Stimulated activated CD8-positive, alpha-beta memory T cell treated with anti-CD3 and anti-CD28 coated beads, Interleukin-12 subunit alpha, Interleukin-12 subunit beta, amount 100 ng/mL, for 1 hour (primary cell): ENCODE measurements at places on chromosomes 1 and 21.

- no peak for DNase-seq
These were observed 174.4 kb downstream of the PGBD5 start for GRCh38 chr1:230251644-230252191.

- no peak for DNase-seq
These were observed 54.2 kb upstream of the ARTN start for GRCh38 chr1:43879414-43879813.

- no peak for DNase-seq
These were observed 18.8 kb upstream of the F3 start for GRCh38 chr1:94560333-94560732.

DNA sequence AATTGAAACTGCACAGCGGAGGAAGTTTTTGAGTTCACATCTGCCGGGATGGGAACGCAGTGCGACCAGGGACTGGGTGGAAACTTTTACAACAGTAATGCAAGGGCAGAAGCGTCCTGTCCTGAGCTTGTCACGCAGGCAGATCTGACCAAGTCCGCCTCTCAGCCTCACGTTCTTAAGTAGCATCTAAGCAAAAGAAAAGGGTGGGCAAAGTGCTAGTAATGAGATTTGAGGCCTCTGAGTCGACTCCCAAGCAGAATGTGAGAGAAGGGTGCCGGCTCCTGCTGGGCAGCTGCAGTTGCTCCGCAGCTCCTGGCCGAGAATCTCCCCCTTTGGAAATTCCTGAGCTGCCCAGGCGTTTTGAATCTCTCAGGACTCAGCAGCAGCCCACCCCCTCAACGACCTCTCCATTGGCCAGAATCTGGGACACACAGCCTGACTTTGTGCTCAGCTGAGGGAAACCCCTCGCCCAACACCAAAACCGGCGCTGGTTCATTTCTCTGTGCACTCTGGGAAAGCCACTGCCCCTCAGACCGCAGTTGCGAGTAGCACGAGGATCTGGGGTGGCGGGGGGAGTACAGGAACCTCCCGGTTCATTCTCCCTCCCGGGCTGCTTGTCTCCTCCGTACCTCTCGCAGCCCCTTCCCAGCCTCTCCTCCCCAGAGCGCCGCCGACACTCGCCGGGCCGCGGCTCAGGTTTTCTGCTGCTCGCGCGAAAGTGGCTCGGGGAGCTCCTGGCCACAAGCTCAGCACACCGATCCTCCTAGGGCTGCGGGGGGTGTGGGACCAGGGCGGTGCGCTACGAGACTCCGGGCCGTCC, 913 bp upstream of the S1PR1 start:
- DNase-seq = peak; percentile 45

GRCh38 chr1:228314658-228315483, 91.8 kb downstream of the TRIM11 start:
- DNase-seq = no peak

DNA sequence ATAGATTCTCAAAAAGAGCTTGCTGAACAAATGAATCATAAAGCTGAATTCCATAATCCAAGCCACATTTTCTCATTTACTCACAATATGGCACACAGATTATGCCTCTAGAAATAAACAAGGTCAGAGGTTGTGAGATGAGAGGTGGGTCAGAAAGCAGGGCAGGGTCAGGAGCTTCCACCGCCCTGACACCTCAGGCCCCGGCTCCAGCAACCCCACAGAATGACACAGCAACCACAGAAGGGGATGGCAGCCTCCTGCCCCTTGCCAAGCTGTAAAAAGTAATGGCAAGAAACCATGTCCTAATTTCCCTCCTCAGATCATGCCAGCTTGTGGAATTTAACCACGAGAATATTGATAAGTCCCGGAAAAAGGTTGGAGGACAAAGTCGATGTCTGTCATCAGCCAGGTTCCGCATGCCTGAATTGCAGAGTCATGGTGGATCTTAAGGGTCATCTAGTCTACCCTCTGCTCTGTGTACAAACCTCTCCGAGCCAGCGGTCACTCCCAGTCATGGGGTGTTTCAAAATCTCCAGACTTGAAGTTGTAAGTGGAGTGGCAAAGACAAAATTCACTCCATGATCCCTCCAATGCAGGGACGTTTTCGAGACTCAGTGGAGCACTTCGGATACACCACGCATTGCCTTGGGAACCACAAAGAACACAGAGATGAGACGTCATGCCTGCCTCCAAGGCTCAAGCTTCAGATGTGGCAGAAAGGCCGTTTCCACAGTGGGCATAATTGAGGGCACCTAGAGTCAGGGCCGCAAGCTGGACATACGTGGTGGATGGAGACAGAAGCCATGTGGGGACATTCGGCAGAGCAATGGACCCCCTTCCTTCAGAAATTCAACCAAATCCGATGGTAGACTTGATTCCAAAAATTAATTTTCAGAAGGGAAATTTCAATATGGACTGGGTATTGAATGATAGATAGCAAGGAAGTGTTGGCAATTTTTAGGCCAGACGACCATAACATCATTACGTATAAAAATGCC, 254.0 kb downstream of the TOMM20 start:
- no peak for DNase-seq

DNA sequence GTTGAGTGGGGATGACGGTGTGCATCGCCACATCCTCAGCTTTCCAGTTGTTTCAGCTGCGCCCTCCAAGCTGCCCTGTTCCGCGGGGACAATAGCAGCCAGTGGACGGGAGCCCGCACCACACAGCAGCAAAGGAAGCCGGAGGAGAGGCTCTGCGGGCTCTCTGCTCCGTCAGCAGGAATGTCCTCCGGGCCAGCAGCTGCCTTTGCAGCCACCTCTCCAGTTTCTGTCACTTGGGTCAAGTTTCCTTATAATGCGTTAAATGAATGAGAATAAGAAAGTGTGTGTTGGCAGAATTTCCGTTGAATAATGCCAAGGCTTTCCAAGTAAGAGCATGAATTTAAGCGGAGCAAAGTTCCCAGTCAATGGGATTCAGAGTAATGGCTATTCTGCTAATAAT, 263.3 kb downstream of the KIF26B start:
- DNase-seq = no peak

GRCh38 chr1:64539781-64540218, 69.9 kb downstream of the CACHD1 start:
- no peak for DNase-seq

- no peak for DNase-seq
These were observed 17.7 kb downstream of the NENF start for GRCh38 chr1:212450331-212450881.

GRCh38 chr1:231612393-231613089, 14.0 kb upstream of the DISC1 start:
- DNase-seq = no peak

DNA sequence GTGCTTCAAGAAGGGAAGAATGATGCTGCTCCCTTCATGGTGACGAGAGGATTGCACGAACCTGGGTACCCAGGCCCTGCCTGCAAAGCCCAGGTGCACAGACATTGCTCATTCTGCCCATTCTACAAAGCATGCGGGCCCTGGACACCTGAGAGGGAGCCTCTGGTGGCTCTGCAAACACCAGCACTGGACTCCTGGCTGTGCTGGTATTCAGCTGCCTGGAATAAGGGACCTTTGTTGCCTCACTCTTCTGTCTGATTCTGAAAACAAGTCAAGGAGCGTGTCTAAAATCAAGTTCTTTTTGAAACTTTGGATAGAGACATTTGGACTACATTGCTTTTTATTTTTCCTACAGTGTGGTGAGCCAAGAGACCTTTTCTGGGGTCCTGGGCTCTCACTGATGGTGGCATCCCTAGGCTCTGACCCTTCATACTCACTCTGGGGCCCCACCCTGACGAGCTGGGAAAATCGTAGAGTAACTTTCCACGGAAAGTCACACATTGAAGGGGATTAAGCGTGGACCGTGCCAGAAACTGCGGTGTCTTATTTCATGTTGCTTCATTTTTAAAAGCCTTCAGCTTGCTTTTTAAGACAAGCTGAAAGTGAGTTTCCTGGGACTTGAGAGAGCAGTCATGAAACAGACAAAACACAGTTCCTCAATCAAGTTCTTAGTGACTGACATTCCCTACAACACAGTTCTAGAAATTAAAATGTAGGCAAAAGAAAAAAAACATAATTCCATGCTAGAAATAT, 24.0 kb downstream of the ABCA4 start:
- no peak for DNase-seq
